ENCODE measurements at places on chromosomes 12 and 14.
A peak's percentile ranks its signal among the peaks of the same experiment; 100 is the strongest.

GRCh38 chr12:26124446-26125399, at the start of gene BHLHE41:
TSS of gene BHLHE41 (minus strand) at chr12:26125037. CDS start at chr12:26124779, 258 bp downstream.
- H3K36me3 ChIP-seq = no peaks in the 10 kb centered on the region
- H3K4me1 ChIP-seq = peaks cover 13% of the 10 kb centered on the region
- H3K27me3 ChIP-seq = peaks cover 36% of the 10 kb centered on the region
- H3K27ac ChIP-seq = no peak within 1 kb of the TSS

GRCh38 chr12:73731658-73732057, 806.0 kb upstream of the ATXN7L3B start:
- DNase-seq = no peak
- H3K36me3 ChIP-seq = no peaks in the 10 kb centered on the region
- no peak overlapping the region for H3K4me3 ChIP-seq
- no peaks in the 10 kb centered on the region for H3K27me3 ChIP-seq
- no peaks in the 10 kb centered on the region for H3K4me1 ChIP-seq
- no peak overlapping the region for H3K27ac ChIP-seq

DNA sequence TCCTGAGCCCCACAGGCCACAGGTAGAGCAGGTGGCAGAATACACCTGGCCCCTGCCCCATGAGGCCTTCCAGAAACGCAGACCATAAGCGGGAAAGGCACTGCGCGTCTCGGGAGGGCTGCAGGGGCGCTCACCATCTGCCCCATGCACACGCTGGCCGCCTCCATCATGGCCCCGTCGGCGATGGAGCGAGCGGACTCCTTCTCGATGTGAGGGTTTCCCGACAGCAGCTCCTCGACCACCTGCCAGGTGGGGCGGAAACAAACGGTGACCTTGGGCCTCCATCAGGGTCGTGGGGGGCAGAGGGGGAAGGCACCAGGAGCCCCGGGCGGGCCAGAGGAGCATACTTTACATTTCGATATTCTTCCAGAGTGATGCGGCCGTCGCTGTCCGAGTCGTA, 52.8 kb downstream of the TESC start:
- H3K36me3 ChIP-seq = no peaks in the 10 kb centered on the region
- peaks cover 6% of the 10 kb centered on the region for H3K4me1 ChIP-seq
- no peak overlapping the region for H3K27ac ChIP-seq
- no peak for DNase-seq
- H3K27me3 ChIP-seq = no peaks in the 10 kb centered on the region

DNA sequence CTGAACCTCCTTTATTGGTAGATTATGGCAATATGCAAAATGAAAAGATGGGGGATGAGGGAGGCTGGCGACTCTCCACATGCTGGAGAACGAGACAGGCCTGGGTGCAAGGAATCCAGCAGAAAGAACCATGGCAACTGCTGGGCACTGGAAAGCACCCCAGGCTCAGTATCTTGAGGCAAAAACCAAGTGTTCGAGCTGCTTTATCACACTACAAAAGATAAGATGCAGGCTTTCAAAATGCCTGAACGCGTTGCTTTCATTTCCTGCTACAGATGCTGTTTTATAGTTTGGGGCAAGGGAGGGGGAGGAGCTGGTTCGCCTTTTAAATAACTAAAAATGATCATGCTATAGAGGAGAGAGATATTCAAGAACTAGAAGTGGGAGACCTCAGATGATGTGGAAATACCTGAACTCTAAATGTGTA, 38.9 kb downstream of the NIN start:
- no peaks in the 10 kb centered on the region for H3K4me1 ChIP-seq
- no peaks in the 10 kb centered on the region for H3K27me3 ChIP-seq
- no peak overlapping the region for H3K27ac ChIP-seq
- peaks cover 2% of the 10 kb centered on the region for H3K36me3 ChIP-seq
- H3K4me3 ChIP-seq = no peak overlapping the region

DNA sequence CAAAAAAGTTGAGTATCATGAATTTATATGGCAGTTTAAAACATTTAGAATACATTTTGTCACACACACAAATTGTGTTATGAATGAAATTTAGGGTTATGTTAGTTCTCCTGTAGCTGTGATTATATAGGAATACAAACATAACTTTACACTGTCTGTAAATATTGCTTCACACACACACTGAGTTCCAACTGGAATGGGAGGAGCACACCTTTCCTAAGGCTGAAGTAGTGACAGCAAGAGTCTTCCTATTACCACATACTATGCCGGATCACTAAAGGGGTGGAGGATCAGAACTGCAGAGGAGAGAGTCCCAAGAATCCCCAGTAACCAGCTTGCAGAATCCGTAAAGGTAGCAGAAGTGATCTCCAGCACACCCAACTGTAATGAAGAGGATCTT, 63.7 kb downstream of the DNAI7 start:
- H3K27ac ChIP-seq = no peak overlapping the region
- no peaks in the 10 kb centered on the region for H3K36me3 ChIP-seq
- no peak overlapping the region for H3K4me3 ChIP-seq
- DNase-seq = no peak
- no peaks in the 10 kb centered on the region for H3K4me1 ChIP-seq
- no peaks in the 10 kb centered on the region for H3K27me3 ChIP-seq

- H3K27me3 ChIP-seq = no peaks in the 10 kb centered on the region
- no peak overlapping the region for H3K27ac ChIP-seq
- H3K36me3 ChIP-seq = no peaks in the 10 kb centered on the region
Observed at GRCh38 chr12:91009319-91009950, 4.7 kb upstream of the EPYC start.

DNA sequence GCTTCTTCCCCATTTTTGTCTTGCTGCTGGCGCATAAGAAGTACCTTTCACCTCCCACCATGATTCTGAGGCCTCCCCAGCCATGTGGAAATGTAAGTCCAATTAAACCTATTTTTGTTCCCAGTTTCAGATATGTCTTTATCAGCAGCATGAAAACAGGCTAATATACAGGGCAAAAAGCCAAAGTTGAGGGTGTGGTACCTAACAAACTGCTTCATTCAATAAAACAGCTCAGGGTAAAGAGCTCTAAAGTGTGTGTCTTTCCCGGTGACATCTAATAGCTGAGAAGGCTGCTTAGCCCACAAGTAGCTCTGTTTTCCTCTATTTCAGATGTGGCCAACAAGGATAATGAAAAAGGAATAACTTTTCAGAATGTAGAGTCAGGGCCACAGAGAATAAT, 76.7 kb upstream of the SLC8A3 start:
- no peak overlapping the region for H3K27ac ChIP-seq
- no peak for DNase-seq
- H3K4me1 ChIP-seq = no peaks in the 10 kb centered on the region
- H3K36me3 ChIP-seq = no peaks in the 10 kb centered on the region
- H3K27me3 ChIP-seq = no peaks in the 10 kb centered on the region

GRCh38 chr14:78075555-78076277, 94.5 kb upstream of the NRXN3 start:
- H3K27ac ChIP-seq = no peak overlapping the region
- H3K36me3 ChIP-seq = no peaks in the 10 kb centered on the region
- H3K27me3 ChIP-seq = no peaks in the 10 kb centered on the region
- no peaks in the 10 kb centered on the region for H3K4me1 ChIP-seq

DNA sequence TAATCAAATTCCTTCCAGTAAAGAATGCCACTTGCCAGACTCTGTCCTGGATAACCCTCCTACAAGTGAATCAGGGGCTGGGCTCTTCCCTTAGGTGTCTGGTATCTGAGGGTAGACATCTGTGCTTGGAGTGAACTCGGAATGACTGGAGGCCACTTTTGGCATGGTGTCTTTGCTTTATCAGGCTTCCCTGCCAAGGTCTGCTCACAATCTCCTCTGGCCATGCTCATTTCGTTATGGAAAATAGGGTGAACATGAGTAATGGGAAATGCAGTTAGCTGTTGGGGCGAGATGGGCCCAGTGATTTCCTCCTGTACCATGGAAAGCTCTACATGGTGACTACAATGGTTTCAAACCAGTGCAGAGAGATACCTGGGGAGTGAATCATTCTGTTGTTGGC, 212.9 kb downstream of the NRXN3 start:
- no peak overlapping the region for H3K27ac ChIP-seq
- no peaks in the 10 kb centered on the region for H3K27me3 ChIP-seq
- H3K36me3 ChIP-seq = no peaks in the 10 kb centered on the region
- DNase-seq = no peak
- H3K4me1 ChIP-seq = no peaks in the 10 kb centered on the region
- H3K4me3 ChIP-seq = no peak overlapping the region

DNA sequence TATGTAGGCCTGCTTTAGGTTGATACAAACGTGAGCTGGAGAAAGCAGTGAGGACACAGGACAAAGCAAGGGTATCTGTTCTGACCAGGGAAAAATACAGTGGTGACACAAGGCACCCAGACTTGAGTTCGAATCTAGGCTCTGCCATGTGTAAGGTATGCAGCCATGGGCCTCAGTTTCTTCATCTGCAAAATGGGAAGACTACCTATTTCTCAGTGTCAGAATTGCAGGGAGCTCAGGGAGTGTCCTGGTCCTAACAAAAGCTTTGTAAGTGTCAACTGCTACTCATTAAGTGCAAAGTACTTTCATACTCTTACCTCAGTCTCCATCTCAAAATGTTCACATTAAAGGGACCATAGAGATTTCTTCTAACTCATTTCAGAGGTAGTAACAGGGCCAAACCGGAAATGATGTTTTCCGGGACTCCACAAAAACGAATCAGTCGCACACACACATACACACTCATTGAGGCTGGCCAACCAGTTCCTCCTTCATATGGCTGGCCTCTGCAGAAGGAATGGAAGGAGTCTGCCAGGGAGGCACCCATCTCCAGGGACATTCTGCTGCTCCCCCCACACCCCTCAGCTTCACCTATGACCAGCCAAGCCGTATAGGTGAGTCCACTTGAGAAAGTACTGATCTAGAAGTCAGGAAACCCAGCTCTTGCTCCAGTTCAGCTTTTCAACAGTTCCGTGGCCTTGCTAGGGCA, 7.8 kb downstream of the CTDSP2 start:
- no peak overlapping the region for H3K27ac ChIP-seq
- peaks cover 2% of the 10 kb centered on the region for H3K36me3 ChIP-seq
- H3K27me3 ChIP-seq = no peaks in the 10 kb centered on the region
- DNase-seq = no peak

DNA sequence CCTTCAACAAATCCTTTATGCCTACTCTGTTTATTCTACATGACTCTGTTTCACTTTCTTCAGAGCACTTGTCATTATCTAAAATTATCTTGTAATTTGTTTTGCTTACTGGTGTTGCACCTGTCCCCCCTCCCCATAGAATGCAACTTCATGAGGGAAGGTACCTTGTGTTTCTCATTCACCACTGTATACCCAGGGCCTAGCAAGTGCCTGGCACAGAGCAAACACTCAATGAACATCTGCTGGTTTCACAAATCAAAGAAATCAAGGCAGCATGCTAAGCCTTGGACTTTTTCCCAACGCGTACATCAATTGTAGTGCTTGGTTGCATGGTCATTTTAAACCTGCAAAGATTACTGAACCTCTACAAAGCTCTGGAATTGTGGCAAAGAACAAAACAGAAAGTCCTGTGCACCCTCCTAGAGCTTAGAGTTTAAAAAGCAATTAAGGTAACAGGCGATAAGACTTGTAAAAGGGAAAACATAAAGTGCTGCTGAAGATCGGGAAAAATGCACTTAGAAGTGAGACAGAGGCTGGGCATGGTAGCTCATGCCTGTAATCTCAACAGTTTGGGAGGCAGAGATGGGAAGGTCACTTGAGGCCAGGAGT, 479.1 kb downstream of the MED13L start:
- H3K27ac ChIP-seq = no peak overlapping the region
- DNase-seq = no peak
- H3K27me3 ChIP-seq = no peaks in the 10 kb centered on the region
- H3K36me3 ChIP-seq = no peaks in the 10 kb centered on the region

DNA sequence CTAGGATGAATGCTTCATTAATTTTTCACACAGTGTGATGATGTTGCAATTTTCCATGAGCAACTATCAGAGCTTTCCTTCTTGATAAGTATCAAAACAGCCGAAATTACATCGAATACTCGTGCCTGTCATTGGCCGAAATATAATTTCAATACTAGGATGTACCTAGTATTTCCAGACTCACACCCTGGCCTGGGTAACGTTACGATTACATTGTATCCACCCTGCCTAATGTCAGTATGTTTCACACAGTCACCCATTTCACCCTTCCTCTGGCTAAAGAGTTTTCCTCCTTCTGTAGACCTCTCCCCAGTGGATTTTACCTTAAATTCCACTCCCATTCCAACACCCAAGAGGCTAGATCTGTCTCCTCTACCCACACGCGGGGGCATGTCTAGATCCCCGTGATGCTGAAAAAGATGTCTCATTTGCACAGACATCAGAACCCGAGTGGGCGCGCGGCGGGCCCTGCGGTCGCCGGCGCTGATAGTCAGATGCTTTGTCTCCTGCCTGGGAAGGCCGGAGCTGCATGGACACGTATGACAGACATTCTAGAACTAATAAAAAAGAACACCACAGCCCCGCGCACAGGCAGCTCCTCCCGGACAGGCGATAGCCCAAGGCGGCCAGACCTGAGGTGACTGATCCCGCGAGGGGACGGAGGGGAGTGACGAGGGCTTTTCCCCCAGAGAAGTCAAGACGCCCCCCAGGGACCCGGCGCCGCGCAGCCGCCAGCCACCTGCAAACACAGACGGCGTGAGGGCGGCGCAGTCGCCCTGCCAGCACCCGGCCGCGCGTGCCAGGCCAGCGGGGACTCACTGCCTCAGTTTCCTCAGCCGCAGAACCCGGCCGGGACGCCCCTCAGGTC, 723 bp downstream of the KIF21A start:
- H3K4me1 ChIP-seq = peaks cover 2% of the 10 kb centered on the region
- peak; percentile 39 for DNase-seq

GRCh38 chr12:3747976-3748619, 4.8 kb downstream of the CRACR2A start:
- no peak overlapping the region for H3K27ac ChIP-seq
- H3K4me1 ChIP-seq = peaks cover 3% of the 10 kb centered on the region
- DNase-seq = no peak

GRCh38 chr12:18576104-18576626, 161.6 kb downstream of the PLCZ1 start:
- H3K4me3 ChIP-seq = no peak overlapping the region
- DNase-seq = no peak
- H3K27ac ChIP-seq = no peak overlapping the region
- no peaks in the 10 kb centered on the region for H3K4me1 ChIP-seq
- H3K27me3 ChIP-seq = no peaks in the 10 kb centered on the region
- no peaks in the 10 kb centered on the region for H3K36me3 ChIP-seq

DNA sequence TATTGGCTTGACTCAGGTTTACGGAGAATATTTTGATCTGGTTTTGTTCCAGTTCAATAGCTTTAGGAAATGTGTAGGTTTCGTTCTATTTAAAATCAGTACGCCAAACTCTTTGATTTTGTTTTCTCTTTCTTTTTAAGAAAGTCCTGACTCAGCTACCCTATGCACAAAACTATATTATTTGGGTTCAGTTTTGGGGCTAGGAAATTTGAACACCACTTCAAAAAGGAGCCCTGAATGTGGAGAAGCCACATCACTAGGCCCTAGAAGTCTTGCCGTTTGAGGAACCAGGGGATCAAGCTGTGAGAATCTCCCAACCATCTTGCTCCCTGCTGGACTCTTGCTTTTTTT, 168.2 kb upstream of the BCL2L14 start:
- H3K27me3 ChIP-seq = no peaks in the 10 kb centered on the region
- H3K4me1 ChIP-seq = no peaks in the 10 kb centered on the region
- H3K4me3 ChIP-seq = no peak overlapping the region
- no peak for DNase-seq
- no peak overlapping the region for H3K27ac ChIP-seq
